Ovary (tissue), 10 donors: ENCODE measurements at places on chromosomes 7 and 10. TPM values are rescaled to one million over a fixed set of nuclear protein-coding genes. Genes with fewer than 3 reads are reported as not detected.

DNA sequence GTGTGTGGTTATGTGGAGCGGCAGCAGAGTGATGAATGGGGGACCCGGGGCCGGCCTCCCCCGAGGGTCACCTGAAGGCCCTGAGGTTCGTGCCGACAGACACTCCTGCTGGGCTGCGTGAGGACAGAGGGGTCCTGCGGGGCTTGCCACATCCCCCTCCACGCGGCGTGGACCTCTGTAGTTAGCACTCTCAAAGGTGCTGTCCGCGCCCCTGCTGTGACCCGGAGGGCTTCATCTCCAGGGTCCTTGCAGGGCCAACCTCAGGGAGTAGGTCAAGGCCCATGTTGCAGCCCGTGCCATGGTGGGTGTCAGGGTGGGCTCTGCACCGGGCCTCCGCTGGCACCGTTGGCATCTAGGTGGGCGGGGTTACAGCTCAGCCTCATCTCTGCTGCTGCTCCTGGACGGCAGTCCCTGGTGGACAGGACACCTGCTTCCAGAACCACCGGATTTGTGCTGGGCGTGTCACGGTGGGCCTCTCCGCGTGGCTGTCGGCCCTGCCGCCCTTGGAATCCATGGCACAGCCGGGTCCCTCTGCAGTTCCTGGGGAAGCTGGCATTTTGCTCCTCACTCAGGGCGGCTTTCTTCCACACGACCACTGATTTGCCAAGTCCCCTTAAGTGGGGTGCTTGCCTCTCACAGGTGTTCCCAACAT lies 19.8 kb upstream of the GET4 start:
- DNase-seq = no peak

DNA sequence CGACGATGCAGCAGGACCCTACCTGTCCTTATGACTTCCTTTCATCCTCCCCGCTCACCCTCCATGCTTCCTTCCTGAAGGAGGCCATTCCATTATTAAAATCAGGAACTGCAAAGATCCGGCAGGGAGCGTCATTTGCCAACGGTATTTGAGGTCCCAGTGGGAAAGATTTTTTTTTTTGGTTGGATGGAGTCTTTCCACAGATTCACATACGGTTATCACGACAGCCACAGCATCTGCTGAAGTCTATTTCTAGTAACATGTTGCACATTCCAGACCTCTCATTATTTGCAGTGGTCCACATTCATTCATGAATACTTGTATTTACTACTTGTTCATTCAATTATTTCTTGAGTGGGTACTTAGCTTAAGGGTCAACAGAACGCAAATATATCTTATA lies 94.7 kb upstream of the LYZL2 start:
- no peak for DNase-seq

GRCh38 chr7:73829505-73829904 lies 1.3 kb upstream of the CLDN4 start:
- no peak for DNase-seq

- no peak for DNase-seq
These were observed 98.5 kb upstream of the INSIG1 start for GRCh38 chr7:155198901-155199845.

GRCh38 chr10:129544205-129545202 lies 77.5 kb downstream of the MGMT start:
- no peak for DNase-seq

DNA sequence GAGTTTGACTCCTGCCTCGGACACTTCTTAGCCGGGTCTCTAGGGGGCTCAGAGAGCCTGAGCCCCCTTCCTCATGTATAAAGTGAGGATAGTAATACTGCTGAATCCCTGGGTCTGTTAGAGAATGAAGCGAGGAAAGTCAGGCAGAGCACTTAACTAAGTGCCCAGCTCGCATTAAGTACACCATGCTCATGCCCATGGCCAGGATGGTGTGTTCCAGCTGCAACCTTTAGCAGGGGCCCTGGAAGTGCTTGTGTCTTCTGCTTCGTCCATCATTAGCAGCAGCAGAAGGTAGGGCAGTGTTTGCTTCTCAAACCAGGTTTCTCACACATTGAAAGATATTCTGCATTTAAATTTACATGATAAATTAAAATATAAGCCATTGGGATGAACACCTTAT lies 27.3 kb upstream of the WDFY4 start:
- no peak for DNase-seq

DNA sequence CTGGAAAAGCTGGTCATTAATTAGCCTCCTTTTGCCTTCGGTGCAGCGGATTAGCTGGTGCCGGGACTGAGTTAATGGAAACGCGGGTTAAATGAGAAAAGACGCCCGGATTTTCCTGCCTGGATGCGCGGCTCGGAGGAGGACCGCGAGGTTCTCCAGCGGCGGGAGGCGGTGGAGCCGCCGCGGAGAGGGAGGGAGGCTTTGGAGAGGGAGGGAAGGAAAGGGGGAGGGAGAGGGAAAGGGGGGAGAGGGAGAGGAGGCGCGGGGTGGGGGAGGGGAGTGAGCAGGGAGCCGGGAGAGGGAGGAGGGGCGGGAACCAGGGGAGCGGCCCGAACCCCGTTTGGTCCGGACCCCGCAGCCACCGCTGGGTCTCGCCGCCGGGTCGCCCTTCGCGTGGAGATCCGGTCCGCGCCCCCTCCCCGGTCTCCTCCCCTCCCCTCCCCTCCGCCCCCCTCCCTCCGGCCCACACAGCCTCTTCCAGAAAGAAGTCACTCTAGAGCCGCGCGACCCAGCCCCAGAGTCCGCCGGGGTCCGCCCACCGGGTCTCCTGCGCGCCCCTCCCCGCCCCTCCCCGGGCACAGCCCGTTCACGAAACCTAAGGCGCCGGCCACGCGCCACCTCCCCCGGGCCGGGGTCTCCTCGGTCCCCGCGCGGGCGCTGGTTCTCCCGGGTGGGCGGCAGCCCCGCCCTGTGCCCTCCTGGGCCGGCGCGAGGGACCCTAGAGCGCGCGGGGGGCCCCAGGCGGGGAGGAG lies 347.5 kb downstream of the DNAJB6 start:
- DNase-seq = no peak

GRCh38 chr7:94374231-94374630 lies 20.5 kb upstream of the COL1A2 start:
- peak; percentile 87 for DNase-seq

LHPP gene
- 14.5 TPM for total RNA-seq

OR2A12 gene
- total RNA-seq = not detected
